WTC11 (cell line): ENCODE measurements at places on chromosomes 11 and 22. TPM values are rescaled to one million over a fixed set of nuclear protein-coding genes. Genes with fewer than 3 reads are reported as not detected.

DNA sequence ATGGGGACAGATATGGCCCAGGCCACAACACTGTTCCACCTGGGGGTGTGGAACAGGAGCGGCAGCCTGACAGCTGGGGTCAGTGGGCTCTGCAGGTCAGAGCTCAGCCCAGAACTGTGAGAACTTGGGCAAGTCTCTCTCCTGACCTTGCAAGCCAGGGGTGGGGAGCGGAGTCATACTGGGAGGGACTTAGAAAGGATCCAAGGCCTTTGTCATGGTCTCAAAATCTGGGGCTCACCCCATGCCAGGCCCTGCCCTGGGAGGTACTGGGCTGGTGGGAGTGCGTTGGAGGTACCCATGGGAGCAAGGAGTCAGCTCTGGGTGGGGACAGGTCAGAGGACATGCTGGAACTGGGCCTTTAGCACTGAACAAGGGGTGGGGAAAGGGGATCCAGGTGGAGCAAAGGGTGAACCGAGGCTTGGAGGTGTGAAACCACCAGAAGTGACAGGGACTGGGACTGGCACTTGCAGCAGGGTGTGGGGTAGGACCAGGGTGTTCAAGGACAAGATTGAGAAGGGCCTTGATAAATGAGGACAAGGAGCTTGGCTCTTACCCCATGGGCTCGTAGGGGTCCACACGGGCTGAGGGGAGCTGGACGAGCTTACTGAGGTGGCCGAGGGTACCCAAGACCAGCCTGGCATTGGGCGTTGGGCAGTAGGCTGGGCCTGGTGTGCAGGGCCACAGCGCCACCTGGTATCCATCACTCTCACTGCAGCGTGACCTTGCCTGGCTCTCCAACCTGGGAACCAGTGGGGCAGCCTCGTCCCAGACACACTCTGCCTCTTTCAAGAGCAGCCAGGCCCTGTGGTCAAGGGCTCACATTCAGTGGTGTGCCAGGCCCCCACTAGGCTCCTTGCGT, 7.4 kb upstream of the PMM1 start:
- H3K27ac ChIP-seq, result no peak overlapping the region
- no peaks in the 10 kb centered on the region for H3K4me1 ChIP-seq
- no peak overlapping the region for H3K4me3 ChIP-seq
- peak; percentile 79 for DNase-seq

GRCh38 chr22:29116397-29117123, 43.7 kb downstream of the KREMEN1 start:
- no peaks in the 10 kb centered on the region for H3K4me1 ChIP-seq
- H3K4me3 ChIP-seq, result no peak overlapping the region
- peaks cover 7% of the 10 kb centered on the region; the same call in 1 of the 2 replicates for H3K27me3 ChIP-seq
- peaks cover 14% of the 10 kb centered on the region for H3K36me3 ChIP-seq
- H3K27ac ChIP-seq, result no peak overlapping the region

- H3K27me3 ChIP-seq, result no peaks in the 10 kb centered on the region
- H3K4me1 ChIP-seq, result peaks cover 42% of the 10 kb centered on the region
- no peak overlapping the region for H3K4me3 ChIP-seq
- peak overlapping the region; percentile 54; the same call in 1 of the 2 replicates for H3K27ac ChIP-seq
Observed at GRCh38 chr11:93493252-93493897, 49.8 kb downstream of the SMCO4 start.

DNA sequence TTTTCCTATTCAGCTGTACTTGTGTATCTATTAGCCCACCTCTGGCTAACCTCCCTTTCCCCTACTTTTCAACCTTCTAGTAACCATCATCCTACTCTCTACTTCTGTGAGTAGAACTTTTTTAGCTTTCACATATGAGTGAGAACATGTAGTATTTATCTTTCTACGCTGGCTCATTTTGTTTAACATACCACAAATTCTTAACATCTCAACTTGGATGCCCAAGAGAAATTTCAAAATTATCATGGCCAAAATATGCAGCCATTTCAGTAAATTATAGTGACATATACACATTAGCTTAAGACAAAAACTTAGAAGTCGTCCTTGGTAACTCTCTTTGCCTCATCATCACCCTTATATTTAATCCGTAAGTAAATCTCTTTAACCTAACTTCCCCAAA, 34.7 kb downstream of the LUZP2 start:
- H3K4me1 ChIP-seq, result no peaks in the 10 kb centered on the region
- H3K36me3 ChIP-seq, result no peaks in the 10 kb centered on the region
- H3K27ac ChIP-seq, result no peak overlapping the region
- no peak overlapping the region for H3K4me3 ChIP-seq

DNA sequence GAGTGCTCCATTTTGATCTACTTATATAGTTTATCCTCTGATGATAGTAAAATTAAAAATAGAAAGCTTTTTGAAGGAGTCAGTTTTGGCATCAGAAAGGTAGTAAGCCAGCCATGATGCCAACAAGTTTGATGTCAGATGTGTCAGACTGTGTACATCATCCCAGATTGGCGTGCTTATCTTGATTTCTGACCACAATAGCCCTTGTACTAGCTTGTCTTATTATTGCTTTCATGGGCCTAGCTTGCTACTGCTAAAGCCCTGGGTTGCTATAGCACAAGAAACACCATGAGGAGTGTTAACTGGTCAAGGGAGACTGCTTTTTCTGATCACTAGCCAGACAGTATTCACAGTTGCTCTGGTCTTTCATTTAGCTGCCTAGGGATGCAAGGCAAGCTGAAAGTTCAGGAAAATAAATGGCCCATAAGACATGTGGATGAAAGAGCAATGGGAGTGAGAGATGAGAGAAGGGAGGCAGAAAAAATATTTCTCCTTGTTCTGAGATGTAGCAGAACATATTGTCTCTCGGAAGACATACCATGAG, 1038.5 kb downstream of the JRKL start:
- H3K36me3 ChIP-seq, result no peaks in the 10 kb centered on the region
- H3K27ac ChIP-seq, result no peak overlapping the region
- H3K4me1 ChIP-seq, result no peaks in the 10 kb centered on the region
- no peaks in the 10 kb centered on the region for H3K27me3 ChIP-seq

DNA sequence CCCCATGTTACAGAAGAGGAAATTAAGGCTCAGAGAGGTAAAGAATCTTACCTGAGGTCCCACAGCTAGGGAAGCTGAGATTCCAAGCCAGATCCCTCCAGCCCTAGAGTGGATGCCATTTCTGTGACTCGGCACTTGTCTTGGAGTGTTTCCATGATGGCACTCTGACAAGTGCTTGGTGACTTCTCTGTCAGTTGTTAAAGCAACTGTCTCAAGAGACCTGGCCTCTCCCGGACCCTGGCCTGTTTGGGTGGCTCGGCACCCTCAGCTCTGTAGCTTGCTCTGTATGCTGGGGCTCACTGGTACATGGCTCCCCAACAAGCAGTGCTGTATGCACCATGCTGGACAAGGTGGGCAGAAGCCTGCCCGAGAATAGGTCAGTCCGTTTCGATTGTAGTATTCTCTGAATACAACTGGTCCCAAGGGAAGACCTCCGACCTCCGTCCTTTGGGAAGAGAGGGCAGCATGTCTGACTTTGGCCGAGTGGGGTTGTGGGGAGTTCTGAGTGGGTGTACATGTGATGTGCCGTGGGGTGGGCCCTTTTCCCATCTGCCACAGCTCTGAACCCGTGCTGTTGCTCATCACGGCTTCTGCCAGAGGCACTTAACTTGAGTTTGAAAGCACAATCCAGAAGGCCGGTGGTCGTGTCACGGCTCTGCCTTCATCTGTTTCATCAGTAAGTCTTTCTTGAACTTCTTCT, 12.4 kb downstream of the ACO2 start:
- no peaks in the 10 kb centered on the region for H3K36me3 ChIP-seq
- H3K4me3 ChIP-seq, result no peak overlapping the region
- DNase-seq, result no peak
- no peaks in the 10 kb centered on the region for H3K27me3 ChIP-seq
- H3K27ac ChIP-seq, result peak overlapping the region; percentile 61

DNA sequence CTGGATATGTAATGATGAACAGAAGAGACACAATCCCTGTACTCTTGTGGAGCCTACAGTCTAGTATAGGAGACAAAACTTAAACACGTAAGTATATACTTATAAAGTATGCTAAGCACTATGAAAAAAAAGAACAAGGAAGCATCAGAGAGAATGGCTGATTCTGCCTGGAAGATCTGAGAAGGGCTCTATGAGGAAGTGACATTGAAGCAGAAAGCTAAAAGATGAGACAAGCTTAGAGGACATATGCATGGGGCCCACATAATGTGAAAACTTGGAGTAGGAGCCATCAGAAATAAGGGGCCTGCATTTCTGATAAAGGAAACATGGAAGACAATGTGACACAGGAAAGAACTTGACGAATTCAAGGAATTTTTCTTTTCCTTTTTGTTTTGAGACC, 16.6 kb downstream of the SAA1 start:
- no peaks in the 10 kb centered on the region for H3K27me3 ChIP-seq
- peaks cover 57% of the 10 kb centered on the region for H3K36me3 ChIP-seq
- DNase-seq, result no peak

DNA sequence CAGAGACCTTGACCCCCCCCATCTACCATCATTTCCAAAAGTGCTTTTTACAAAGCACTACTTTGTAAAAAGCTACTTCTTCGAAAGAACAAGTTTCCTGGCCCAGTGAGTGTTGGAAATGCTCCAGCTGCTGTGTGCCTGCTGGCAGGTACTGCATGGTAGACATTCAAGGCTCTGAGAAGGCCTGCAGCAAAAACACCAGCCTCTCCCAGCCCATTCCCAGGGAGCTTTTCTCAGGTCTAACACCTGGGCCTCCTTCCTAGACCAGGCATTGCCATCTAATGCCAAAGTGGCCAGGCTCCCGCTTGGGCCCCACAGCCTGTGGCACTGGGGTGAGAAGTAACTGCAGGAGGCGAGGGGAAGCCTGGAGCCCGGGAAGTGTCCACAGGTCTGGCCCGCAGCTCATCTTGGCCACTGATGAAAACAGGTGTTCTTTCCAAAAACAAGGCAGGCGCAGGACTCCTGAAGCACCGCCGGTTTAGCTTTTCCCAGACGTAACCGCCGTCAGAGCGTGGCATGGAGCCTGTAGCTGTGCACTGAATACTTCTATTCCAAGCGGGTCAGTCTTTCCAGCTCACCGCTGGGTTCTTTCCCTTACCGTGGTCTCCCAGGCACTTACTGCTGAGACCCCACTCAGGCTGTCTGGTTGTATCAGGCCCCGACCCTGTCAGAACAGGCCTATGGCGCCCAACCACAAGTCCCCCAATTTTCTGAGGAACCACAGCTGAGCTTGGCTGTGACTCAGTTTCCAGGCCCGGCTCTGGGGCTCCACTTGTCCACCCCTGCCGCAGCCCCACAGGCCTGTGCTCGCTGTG, 1.2 kb upstream of the TCIRG1 start:
- H3K4me1 ChIP-seq, result peaks cover 15% of the 10 kb centered on the region
- H3K4me3 ChIP-seq, result no peak overlapping the region
- no peak overlapping the region for H3K27ac ChIP-seq
- peaks cover 9% of the 10 kb centered on the region for H3K36me3 ChIP-seq
- DNase-seq, result no peak

GRCh38 chr11:98365190-98365589, 655.6 kb upstream of the CNTN5 start:
- no peaks in the 10 kb centered on the region for H3K36me3 ChIP-seq
- no peak overlapping the region for H3K27ac ChIP-seq
- H3K4me1 ChIP-seq, result no peaks in the 10 kb centered on the region

GRCh38 chr11:62889484-62890437, 9.1 kb downstream of the SLC3A2 start:
- H3K27me3 ChIP-seq, result no peaks in the 10 kb centered on the region
- peak overlapping the region; percentile 96 for H3K27ac ChIP-seq
- DNase-seq, result no peak
- no peak overlapping the region for H3K4me3 ChIP-seq

DNA sequence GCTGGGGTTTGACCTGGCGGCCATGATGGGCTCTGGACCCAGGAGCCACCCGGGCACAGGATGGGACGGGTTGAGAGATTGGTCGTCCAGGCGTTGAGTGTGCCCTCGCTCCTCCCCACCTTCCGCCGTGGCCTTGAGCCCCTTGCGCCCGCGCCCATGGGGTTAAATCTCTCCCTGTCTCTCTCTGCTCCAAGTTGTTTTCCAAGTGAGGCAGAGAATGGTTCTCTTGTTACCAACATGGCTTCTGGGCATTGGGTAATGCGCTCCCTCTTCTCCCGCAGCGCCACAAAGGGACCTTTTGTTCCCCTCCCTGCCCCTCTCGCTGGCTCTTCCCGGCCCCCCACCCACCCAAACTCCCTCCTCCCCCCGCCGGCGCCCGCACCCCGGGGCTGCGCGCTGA, 18.8 kb upstream of the PICK1 start:
- H3K27ac ChIP-seq, result no peak overlapping the region
- no peaks in the 10 kb centered on the region; the same call in 1 of the 2 replicates for H3K27me3 ChIP-seq
- DNase-seq, result no peak
- no peak overlapping the region for H3K4me3 ChIP-seq

DNA sequence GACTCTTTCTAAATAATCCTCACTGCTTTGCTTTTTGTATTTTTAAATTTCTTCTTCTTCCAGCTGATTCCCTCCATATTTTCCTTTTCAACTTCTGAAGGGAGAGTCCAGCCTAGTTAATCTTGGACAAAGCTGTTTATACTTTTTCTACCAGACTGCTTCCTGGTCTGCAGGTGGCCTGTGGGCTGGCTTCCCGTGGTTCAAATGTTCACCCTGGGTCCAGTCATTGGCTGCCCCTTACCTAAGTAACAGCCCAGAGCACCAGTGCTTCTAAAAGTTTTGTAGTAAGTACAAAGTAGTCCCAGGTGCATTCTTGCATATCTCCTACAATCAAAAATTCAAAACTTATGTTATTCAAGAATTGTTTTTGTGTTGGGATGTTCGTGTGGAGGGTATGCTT, 19.1 kb downstream of the ZNF143 start:
- peaks cover 54% of the 10 kb centered on the region for H3K36me3 ChIP-seq
- DNase-seq, result no peak
- H3K4me3 ChIP-seq, result no peak overlapping the region
- no peaks in the 10 kb centered on the region for H3K4me1 ChIP-seq
- H3K27ac ChIP-seq, result no peak overlapping the region

Gene RTN4RL2
- 13.8 to 15.5 TPM (median 14.3 TPM) in 3 replicates for total RNA-seq

DNA sequence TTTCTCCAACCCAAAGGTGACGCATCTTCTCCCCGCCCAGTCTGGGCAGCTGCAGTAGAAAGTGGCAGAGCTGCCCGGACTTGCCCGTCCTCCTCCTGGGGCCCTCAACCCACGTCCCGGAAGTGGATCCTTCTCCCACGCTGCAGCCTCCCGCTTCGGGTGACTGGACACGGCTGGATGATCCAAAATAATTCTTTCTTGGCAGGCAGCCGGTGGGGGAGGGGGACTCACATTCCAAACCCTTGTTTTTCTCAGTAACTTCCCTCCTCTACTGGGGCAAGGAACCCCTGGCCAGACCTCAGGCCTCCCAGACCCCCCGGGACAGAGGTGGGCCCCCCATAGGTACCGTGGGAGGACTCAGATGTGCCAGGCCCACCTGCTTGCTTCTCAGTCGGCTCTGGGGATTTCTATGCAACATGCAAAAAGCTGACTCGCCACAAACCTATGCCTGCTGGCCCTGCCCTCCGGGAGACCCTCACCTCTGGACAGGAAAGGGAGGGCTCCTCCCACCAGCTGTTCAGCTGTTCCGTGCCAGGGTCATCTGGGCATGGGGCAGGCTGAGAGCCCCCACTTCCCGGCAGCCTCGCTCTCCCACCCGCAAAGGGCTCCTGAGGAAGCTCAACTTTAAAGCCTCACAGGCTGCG, 1.4 kb downstream of the PLXNB2 start:
- peaks cover 6% of the 10 kb centered on the region; the same call in 1 of the 2 replicates for H3K27me3 ChIP-seq
- H3K27ac ChIP-seq, result peak overlapping the region; percentile 60
- no peaks in the 10 kb centered on the region for H3K36me3 ChIP-seq
- peak overlapping the region; percentile 69 for H3K4me3 ChIP-seq
- no peak for DNase-seq

Gene CYTH4
- 0.11 to 0.16 TPM (median 0.15 TPM) in 3 replicates for total RNA-seq

GRCh38 chr11:109303342-109303741, 118.6 kb upstream of the C11orf87 start:
- DNase-seq, result no peak
- H3K4me1 ChIP-seq, result peaks cover 18% of the 10 kb centered on the region
- no peaks in the 10 kb centered on the region for H3K27me3 ChIP-seq
- no peaks in the 10 kb centered on the region for H3K36me3 ChIP-seq

- no peak for DNase-seq
- H3K4me1 ChIP-seq, result no peaks in the 10 kb centered on the region
- H3K4me3 ChIP-seq, result no peak overlapping the region
- H3K27ac ChIP-seq, result no peak overlapping the region
Observed at GRCh38 chr11:7281079-7281478, 29.4 kb downstream of the SYT9 start.
